HepG2 (cell line): ENCODE measurements at places on chromosomes 2 and 18.
A peak's percentile ranks its signal among the peaks of the same experiment; 100 is the strongest.

GRCh38 chr2:186339716-186340115 lies 146.3 kb upstream of the ZC3H15 start:
- no peak overlapping the region for H3K27ac ChIP-seq
- no peak for DNase-seq
- no peaks in the 10 kb centered on the region for H3K36me3 ChIP-seq
- no peak overlapping the region for H3K4me3 ChIP-seq

DNA sequence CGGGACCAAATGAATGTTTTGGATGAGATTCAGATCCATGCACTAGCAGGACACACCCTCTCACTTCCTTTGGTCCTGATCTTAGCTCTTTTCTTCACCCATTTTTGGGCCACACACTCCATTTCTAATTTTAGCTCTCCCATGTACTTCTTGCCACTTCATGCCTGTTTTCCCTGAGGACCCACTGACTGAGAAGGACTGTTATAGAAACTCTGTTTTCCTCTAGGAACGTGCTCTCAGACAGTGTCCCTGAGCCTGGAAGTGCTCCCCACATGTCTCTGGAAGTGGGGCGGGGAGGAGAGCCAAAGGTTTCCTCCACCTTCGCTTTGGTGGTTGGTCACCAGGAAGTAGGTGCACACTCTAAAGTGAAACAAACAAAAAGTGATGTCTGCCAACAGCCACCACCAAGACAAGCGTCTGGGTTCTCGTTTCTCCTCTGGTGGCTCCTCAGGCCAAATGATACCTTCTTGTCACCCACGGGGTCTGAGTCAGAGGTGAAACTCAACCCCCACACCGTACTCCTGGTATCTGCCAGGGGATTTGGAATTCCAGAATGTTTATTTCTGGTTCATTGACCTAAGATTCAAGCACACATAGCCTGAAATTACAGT lies 74.7 kb downstream of the MERTK start:
- DNase-seq, result no peak
- peaks cover 20% of the 10 kb centered on the region for H3K36me3 ChIP-seq
- H3K27me3 ChIP-seq, result no peaks in the 10 kb centered on the region

- peaks cover 16% of the 10 kb centered on the region for H3K4me1 ChIP-seq
- peak; percentile 56 for DNase-seq
- H3K4me3 ChIP-seq, result no peak overlapping the region
- no peaks in the 10 kb centered on the region for H3K27me3 ChIP-seq
- H3K36me3 ChIP-seq, result no peaks in the 10 kb centered on the region
These were observed 47.0 kb downstream of the SLC9A4 start for GRCh38 chr2:102520009-102520408.

- DNase-seq, result no peak
- no peaks in the 10 kb centered on the region for H3K36me3 ChIP-seq
- no peaks in the 10 kb centered on the region for H3K27me3 ChIP-seq
These were observed 1673.4 kb upstream of the TMEFF2 start for GRCh38 chr2:193868132-193868531.

DNA sequence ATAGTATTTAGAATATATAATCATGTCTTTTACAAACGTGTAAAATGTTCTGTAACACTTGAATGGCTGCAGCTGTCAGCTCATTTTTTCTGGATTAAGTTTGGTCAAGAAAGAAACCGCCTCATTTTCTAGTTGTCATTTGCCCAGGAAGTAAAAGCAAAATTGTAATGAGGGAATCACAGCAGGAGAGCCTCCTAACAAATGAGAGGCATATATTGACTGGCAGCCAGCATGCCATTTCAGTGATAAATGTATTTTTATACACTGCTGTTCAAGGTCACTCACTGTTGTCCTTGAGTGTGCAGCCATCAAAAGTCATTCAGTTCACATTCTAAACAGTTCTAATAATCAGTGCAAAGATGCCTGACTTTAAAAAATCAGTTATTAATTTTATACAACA lies 144.3 kb upstream of the BOD1L2 start:
- no peak overlapping the region for H3K4me3 ChIP-seq
- H3K27me3 ChIP-seq, result no peaks in the 10 kb centered on the region
- H3K36me3 ChIP-seq, result no peaks in the 10 kb centered on the region
- peak; percentile 15 for DNase-seq
- H3K4me1 ChIP-seq, result peaks cover 21% of the 10 kb centered on the region
- no peak overlapping the region for H3K27ac ChIP-seq

GRCh38 chr2:27255187-27255586 lies 7.7 kb downstream of the SLC30A3 start:
- H3K4me1 ChIP-seq, result peaks cover 11% of the 10 kb centered on the region
- H3K36me3 ChIP-seq, result no peaks in the 10 kb centered on the region
- no peak overlapping the region for H3K4me3 ChIP-seq
- peaks cover 17% of the 10 kb centered on the region for H3K27me3 ChIP-seq

- H3K36me3 ChIP-seq, result no peaks in the 10 kb centered on the region
- H3K27me3 ChIP-seq, result 0 out of 3 replicates have a peak, but pooled peaks cover 3% of the 10 kb centered on the region
- H3K4me3 ChIP-seq, result no peak overlapping the region
- DNase-seq, result no peak
These were observed 35.0 kb downstream of the NRP2 start for GRCh38 chr2:205717175-205717846.

- H3K4me3 ChIP-seq, result no peak overlapping the region
- peaks cover 34% of the 10 kb centered on the region for H3K36me3 ChIP-seq
- DNase-seq, result no peak
- no peaks in the 10 kb centered on the region for H3K27me3 ChIP-seq
- no peak overlapping the region for H3K27ac ChIP-seq
- H3K4me1 ChIP-seq, result peaks cover 49% of the 10 kb centered on the region
These were observed 91.6 kb downstream of the STPG4 start for GRCh38 chr2:47063538-47063930.

GRCh38 chr2:66897181-66897580 lies 462.3 kb downstream of the MEIS1 start:
- H3K36me3 ChIP-seq, result no peaks in the 10 kb centered on the region
- H3K27me3 ChIP-seq, result no peaks in the 10 kb centered on the region
- H3K4me3 ChIP-seq, result no peak overlapping the region
- H3K4me1 ChIP-seq, result no peaks in the 10 kb centered on the region
